Effector CD4-positive, alpha-beta T cell (primary cell): ENCODE measurements at places on chromosomes 1 and 21.

GRCh38 chr1:7539769-7540175, 231.3 kb upstream of the VAMP3 start:
- no peak for DNase-seq

- DNase-seq: no peak
Measured at GRCh38 chr1:83697961-83698360, 301.0 kb downstream of the TTLL7 start.

- no peak for DNase-seq
Measured at GRCh38 chr1:160724465-160725242, 13.0 kb upstream of the CD48 start.

DNA sequence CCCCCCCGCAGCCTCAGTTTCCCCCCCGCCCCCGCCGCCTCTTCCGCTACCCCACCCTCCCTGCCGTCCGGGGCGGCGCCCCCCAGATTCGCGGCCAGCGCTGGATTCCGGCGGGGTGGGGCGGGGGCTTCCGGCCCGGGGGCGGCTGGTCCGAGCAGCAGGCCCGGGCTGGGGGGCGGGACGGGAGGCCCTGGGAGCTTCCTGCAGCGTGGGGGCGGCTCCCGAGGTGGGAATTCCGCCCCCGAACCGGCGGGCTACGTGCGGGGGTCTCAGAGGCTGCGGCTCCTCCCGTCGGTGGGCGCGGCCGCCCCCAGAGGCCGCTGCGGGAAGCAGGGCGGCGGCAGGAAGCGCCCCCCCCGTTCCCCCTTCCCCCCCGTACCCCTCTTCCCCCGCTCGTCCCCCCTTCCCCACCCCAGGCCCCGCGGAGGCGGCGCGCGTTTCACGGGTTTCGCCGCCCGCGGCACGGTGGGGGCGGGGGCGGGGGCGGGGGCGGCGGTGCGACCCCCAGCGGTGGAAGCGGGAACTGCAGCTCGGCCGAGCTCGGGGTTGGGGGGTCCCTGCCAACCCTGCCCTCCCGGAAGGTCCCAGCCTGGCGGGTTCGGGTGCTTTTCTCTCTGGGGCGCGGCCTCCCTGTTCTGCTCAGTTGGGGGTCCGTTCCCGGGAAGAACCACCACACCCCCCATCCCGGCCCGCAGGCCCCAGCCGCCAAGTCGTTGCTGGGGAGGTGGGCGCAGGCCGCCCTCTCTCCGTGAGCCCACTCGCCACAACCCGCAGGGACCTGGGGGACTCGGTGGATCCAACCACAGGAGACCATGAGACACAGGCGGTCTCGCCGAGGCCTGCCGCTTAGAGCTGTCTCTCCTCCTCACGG, 76.3 kb downstream of the MORN1 start:
- peak; percentile 55 for DNase-seq

DNA sequence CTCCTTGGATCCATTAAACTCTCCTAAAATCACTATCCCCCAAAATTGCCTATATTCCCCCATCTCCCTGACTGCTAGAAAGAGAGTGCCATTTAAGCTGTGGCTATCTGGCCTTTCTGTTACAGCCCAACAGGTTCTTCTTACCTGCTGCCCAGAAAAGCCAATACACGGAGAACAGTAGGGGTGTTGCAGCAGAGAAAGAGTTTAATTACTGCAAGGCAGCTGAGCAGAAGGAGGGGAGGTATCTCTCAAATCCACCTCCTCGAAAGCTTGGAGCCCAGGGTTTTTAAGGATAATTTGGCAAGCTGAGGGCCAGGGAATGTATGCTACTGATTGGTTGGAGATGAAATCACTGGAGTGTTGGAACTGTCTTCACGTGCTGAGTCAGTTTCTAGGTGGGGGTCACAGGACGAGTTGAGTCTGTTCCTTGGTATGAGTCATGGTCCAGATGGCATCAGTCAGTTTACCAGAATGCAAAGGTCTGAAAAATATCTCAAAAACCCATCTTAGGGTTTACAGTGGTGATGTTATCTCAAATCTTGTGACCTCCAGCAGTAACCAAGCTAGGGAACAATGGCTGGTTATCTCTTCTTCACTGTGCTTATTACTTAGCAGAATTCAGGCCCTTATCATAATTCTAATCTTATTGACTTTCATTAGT, 89.8 kb downstream of the SMYD3 start:
- no peak for DNase-seq

DNA sequence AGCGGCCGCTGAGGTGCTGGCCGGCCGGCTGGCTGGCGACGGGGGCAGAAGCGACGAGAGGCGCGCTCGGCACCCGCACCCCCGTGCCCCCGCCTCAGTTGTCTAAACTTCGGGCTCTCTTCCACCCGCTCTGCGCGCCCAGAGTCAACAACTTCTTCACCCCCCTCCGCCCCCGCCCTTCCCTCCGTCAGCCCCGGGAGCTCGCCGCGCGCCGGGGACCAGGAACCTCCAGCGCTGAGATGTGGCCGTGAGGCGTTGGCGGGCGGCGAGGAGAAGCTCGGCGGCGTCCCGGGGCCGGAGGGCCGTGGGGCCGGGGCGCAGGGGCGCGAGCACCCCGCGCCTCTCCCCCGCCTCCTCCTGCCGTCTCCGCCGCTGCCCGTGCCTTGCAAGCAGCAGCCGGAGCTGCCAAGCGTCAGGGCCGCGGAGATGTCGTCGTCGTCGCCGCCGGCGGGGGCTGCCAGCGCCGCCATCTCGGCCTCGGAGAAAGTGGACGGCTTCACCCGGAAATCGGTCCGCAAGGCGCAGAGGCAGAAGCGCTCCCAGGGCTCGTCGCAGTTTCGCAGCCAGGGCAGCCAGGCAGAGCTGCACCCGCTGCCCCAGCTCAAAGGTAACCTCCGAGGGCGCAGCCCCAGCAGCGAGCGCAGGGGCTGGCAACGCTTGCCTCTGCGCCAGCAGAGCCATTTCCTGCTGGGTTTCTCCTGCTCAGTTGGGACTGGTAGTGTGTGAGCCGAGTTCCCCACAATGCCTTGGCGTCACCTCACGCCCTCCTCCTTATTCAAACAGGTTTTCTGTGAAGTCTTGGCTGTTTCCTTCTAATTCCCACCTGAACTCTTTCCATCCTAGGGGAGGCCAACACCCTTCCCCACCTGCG, 710 bp downstream of the PPP2R5A start:
- DNase-seq: peak; percentile 58

- DNase-seq: no peak
Measured at GRCh38 chr1:194908643-194909042, 1699.6 kb downstream of the KCNT2 start.

DNA sequence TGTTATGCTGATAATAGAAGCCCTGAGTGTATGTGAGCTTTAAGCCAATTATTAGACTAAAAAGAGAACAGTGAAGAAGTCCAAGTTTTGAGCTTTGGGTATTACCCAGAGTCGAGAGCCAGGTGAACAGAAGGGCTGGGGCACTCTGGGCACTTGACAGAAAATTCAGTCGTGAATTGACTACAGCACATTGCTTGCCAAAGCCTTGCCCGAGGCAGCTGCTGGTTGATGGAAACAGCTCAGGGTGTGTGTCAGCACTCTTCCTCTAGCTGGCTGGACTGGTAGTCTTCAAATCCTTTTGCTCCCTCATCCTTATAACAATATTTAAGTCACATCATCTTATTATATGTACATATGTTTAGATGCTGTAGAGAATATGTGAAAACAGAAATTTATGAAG, 21.3 kb downstream of the PDE4B start:
- DNase-seq: no peak

DNA sequence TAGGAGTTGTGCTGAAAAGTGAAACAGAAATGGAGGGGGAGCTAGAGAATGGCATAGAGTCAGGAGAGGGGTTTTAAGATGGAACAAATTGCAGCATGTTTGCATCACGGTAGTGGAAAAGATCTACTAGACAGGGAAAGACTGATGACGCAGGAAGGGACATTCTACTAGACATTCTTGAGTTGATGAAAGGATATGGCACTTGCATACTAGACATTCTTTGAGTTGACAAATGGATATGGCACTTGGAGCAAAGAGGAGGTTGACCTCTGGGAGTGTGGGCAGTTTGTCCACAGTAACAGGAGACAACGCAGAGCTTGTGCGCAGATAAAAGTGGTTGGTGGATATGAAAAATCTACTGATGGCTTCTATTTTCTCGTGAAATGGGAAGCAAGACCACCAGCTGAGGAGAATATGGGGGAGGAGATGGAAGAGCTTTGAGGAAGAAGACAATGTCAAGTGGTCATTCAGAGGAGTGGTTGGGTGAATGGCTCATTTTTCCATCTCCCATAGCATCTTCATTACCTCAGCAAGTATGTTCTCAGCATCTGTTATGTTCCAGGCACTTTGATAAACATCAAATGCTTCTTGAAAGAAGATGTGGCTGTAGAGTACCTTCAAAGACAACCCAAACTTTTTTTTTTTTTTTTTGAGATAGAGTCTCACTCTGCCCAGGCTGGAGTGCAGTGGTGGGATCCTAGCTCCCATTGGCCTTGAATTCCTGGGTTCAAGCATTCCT, 2.4 kb upstream of the CTPS1 start:
- DNase-seq: no peak

- no peak for DNase-seq
Measured at GRCh38 chr1:9596415-9597123, 7.9 kb downstream of the TMEM201 start.

- no peak for DNase-seq
Measured at GRCh38 chr1:11042995-11043874, 3.8 kb downstream of the MASP2 start.

GRCh38 chr1:108012553-108012952, 47.6 kb upstream of the VAV3 start:
- no peak for DNase-seq

DNA sequence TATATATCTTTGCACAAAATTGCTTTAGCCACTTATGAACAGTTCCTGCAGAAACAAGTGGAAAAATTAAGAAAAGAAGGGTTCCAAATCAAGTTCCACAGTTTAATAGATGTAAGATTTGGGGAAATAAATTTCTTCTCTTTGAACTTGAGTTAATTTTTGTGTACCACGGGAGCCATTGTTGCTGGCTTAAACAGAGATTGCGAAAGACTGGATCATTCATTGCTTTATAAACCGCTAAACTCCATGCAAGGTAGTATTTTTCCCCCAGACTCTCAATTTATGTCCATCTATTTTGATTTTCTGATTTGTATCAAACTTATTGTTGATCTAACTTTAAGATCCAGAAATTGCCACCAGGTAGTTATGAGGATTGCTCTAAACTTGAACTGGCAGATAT, 246.1 kb upstream of the ADGRL4 start:
- no peak for DNase-seq

DNA sequence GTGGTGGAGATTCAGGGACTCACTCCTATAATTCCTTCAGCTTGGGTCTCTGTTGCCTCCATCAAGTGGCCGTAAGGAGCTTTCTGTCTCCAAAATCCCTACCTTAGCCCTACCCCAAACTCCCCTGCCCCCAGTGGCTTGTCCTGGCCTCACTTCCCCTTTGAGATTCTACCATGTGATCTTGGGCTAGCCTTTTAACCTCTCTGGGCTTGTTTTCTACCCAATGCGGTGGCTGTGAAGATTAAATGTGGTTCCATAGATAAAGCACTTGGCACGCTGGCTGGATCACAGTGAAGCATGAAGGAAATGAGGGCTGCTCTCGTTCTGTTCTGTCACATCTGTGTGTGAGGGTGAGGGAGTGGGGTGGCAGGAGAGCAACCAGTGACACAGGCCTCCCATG, 43.6 kb downstream of the FAAH start:
- no peak for DNase-seq

GRCh38 chr1:155835548-155835947, 21.5 kb downstream of the GON4L start:
- DNase-seq: no peak

DNA sequence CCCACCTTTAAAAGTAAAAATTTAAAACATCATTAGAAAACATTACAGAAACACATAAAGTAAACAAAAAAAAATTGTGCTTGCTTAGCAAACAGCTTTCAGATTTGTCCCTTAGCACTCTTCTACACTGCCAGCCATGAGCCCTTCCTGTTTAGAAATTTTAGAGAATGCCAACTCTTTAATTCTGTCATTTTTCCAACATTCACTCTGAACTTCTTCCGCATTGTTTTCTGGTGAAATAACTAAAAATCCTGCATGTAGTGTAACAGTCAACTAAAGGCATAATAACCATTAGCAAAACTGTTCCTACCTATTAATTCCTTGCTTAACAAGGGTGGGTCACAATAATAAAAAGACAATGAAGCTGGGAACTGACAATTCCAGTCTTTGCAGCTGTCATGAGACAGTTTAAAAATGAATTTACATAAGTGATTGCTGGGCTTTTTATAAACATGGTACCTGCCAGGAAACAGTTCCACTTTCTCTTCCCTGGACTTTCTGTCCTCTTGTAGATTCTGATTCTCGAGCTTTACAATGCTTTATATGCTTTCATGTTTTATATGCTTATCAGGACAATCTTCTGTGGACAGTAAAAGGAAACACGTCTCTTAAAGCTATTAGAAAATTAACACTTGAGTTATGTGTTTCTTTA, 19.0 kb downstream of the GNG12 start:
- DNase-seq: no peak

DNA sequence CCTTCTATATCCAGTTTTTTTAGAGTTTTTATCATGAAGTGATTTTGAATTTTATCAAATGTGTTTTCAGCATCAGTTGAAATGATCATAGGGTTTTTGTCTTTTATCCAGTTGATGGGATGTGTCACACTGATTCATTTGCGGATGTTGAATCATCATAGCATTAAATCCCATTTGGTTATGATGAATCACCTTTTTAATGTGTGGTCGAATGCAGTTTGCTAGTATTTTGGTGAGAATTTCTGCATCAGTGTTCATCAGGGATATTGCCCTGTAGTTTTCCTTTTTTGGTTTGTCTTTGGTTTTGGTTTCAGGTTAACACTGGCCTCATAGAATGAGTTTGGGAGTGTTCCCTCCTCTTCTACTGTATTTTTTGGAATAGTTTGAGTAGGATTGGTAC, 80.3 kb downstream of the DIRAS3 start:
- DNase-seq: no peak

DNA sequence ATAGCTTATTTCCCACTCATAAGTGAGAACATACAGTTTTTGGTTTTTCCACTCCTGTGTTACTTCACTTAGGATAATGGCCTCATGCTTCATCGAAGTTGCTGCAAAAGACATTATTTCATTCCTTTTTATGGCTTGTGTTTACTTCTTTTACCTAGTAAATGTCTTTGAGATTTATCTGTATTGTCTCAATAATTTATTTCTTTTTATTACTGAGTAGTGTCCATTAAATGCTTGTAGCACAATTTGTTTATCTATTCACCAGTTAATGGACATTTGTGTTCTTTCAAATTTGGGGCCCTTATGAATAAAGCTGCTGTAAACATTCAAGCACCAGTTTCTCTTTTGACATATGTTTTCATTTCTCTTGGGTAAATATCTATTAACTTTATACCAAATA, 86.0 kb downstream of the UCHL5 start:
- DNase-seq: no peak
